Activated CD8-positive, alpha-beta memory T cell treated with anti-CD3 and anti-CD28 coated beads for 48 hours (primary cell): ENCODE measurements at places on chromosomes 5 and 9.

DNA sequence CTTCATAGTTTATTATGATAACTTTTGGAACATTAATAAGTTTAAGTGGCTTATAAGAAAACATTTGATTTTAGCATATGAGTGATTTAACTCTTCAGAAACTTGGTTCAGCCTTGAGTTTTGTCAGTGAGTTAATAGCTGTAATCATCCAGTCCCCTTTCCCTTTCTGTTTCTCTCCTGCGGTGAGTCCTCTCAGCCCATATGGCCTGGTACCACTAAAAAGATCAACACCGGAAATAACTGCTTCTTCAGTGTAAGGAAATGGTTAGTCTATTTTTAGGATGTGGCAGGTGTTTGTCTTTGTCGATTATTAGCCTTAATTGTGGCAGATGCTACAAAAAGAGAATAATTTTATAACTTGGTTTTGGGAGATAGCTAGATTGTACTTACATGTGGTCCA, 120.2 kb upstream of the GRHPR start:
- no peak for DNase-seq

DNA sequence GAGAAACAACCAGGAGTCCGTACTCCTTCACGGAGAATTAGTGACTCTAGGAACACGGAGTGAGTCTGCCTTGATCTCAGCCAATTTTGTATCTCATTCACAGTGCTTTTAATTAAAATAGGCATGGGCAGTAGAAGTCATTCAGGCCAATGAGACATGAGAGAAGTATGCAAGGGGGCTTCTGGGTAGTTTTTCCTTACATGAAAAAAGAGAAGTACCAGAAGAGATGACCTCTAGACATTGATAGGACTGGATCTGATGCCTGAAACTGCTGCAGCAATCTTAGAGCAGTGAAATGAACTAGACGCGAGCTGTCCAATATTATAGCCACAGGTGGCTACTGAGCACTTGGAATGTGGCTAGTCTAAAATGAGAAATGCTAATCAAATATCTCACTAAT, 187.7 kb upstream of the TLE4 start:
- no peak for DNase-seq

DNA sequence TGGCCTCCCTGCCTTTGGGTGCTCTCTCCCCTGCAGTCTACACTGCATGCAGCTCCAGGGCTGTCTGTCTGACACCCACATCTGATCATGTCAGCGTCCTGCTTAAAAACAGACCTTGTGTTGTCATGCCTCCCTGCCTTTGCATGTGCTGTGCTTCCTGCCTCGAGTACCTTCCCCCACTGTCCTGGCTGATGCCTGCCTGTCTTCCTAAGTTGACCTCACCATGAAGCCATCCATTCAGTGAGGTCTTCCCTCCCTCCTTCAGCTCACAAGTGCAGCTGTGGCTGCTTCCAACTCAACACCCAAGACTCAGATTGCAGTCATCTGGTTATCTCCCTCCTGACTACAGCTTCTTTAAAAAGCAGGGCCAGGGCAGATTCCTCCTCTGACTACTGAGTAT, 5.5 kb downstream of the ANGPTL2 start:
- no peak for DNase-seq

- no peak for DNase-seq
Measured at GRCh38 chr9:90900130-90900529, 98.5 kb downstream of the SYK start.
